Glutamatergic neuron (in vitro differentiated cells): ENCODE measurements at places on chromosomes 7 and 10. TPM values are rescaled to one million over a fixed set of nuclear protein-coding genes. Genes with fewer than 3 reads are reported as not detected.
A peak's percentile ranks its signal among the peaks of the same experiment; 100 is the strongest.

The OR2A5 gene
- total RNA-seq: not detected

DNA sequence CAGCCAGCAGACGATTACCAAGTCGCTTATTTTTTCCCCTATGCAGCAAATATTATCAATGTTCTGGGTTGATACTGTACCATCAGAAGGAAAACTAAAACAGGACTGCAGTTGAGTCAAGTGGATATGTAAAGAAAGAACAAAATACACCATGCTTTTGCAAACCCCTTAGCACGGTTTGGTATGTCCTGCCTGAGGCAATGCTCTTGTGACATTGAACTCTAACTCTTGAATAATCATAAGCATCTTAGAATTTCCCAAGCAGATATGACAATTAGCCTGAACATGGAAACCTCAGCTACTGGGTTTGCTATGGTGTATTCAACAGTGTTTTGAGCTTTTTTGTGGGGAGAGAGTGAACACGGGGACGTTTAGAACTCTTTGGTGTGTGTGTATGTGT lies 107.4 kb downstream of the ETV1 start:
- DNase-seq: no peak
- H3K36me3 ChIP-seq: no peaks in the 10 kb centered on the region
- no peak overlapping the region for H3K27ac ChIP-seq
- no peaks in the 10 kb centered on the region for H3K27me3 ChIP-seq
- no peak overlapping the region for H3K4me3 ChIP-seq
- H3K4me1 ChIP-seq: no peaks in the 10 kb centered on the region

The SPOCK2 gene
- total RNA-seq: 362 TPM

DNA sequence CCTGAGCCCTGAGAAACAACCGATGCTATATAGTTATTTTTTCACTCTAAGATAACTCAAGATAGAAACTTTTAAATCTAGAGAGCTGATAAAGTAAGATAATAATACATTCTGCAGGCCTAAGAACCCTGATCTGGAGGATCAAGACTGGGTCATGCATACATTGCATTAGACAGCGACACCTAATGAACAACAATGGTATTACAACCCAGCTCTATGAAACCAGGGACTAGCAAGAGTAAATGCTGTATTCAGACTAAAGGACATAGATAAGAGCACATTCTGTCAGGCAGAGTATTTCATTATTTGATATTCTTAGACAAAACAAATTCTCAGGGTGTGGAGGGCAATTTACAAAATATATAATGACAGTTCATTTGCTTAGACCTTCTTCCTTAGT lies 148.6 kb downstream of the GRK5 start:
- H3K36me3 ChIP-seq: peaks cover 42% of the 10 kb centered on the region
- no peak overlapping the region for H3K4me3 ChIP-seq
- DNase-seq: no peak
- peaks cover 9% of the 10 kb centered on the region for H3K27me3 ChIP-seq
- peaks cover 3% of the 10 kb centered on the region for H3K4me1 ChIP-seq

GRCh38 chr10:131691481-131692090 lies 209.2 kb upstream of the PPP2R2D start:
- H3K36me3 ChIP-seq: peaks cover 5% of the 10 kb centered on the region
- H3K4me1 ChIP-seq: no peaks in the 10 kb centered on the region
- H3K27me3 ChIP-seq: peaks cover 10% of the 10 kb centered on the region
- no peak for DNase-seq

The ZNF425 gene
- 6.5 TPM for total RNA-seq

The HOXA11 gene
- total RNA-seq: not detected

DNA sequence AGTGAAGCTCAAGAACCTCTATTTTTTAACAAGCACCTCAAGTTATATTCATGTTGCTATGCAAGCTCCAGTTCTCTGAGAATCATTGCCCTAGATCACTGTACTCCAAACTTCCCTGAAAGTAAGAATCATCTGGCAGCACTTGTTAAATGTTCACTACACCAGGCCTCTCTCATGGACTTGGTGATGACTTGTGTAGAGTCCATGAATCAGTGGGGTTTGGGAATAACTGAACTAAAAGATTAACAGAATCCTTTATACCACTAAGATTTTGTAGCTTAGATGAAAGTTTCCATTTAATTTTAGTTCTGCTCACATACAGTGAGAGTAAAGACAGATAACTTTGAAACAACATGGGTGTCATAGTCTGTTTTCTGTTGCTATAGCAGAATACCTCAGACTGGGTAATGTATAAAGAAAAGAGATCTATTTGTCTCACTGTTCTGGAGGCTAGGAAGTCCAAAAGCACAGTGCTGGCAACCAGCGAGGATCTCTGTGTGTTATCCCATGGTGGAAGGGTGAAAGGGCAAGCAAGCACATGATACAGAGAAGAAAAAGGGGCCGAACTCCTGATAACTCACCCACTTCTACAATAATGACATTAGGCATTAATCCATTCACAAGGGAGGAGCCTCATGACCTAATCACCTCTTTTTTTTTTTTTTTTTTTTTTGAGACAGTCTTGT lies 27.9 kb upstream of the AOAH start:
- peaks cover 2% of the 10 kb centered on the region for H3K27me3 ChIP-seq
- no peaks in the 10 kb centered on the region for H3K36me3 ChIP-seq
- no peaks in the 10 kb centered on the region for H3K4me1 ChIP-seq
- no peak for DNase-seq
- no peak overlapping the region for H3K4me3 ChIP-seq

The CASP2 gene
- 59.2 TPM for total RNA-seq

GRCh38 chr7:25922296-25922695 lies 229.7 kb upstream of the NFE2L3 start:
- no peak overlapping the region for H3K4me3 ChIP-seq
- no peak for DNase-seq
- H3K27ac ChIP-seq: no peak overlapping the region
- peaks cover 15% of the 10 kb centered on the region for H3K36me3 ChIP-seq
- H3K27me3 ChIP-seq: peaks cover 2% of the 10 kb centered on the region
- no peaks in the 10 kb centered on the region for H3K4me1 ChIP-seq

DNA sequence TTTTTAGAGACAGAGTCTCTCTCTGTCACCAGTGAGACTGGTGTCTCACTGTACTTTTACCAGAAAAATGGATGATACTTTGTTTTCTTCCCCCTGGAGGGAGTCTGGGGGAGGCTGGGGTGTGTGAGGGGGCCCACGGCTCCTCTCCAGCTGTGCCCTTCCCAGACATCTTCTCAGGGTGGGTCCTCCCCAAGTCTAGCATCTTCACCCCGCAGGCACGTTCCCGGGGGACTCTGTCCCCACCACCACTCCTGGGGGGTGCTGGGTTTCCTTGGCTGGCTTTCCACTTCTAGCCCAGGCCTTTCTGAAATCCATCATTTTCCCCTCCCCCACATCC lies 61.8 kb upstream of the MKRN1 start:
- H3K27me3 ChIP-seq: peaks cover 13% of the 10 kb centered on the region
- peaks cover 5% of the 10 kb centered on the region for H3K36me3 ChIP-seq
- DNase-seq: no peak

- H3K27ac ChIP-seq: no peak overlapping the region
- H3K27me3 ChIP-seq: peaks cover 64% of the 10 kb centered on the region
- H3K4me1 ChIP-seq: peaks cover 31% of the 10 kb centered on the region
- DNase-seq: no peak
- H3K36me3 ChIP-seq: peaks cover 6% of the 10 kb centered on the region
- peak overlapping the region; percentile 71 for H3K4me3 ChIP-seq
Observed at GRCh38 chr7:101170617-101171441, 5.5 kb upstream of the VGF start.

DNA sequence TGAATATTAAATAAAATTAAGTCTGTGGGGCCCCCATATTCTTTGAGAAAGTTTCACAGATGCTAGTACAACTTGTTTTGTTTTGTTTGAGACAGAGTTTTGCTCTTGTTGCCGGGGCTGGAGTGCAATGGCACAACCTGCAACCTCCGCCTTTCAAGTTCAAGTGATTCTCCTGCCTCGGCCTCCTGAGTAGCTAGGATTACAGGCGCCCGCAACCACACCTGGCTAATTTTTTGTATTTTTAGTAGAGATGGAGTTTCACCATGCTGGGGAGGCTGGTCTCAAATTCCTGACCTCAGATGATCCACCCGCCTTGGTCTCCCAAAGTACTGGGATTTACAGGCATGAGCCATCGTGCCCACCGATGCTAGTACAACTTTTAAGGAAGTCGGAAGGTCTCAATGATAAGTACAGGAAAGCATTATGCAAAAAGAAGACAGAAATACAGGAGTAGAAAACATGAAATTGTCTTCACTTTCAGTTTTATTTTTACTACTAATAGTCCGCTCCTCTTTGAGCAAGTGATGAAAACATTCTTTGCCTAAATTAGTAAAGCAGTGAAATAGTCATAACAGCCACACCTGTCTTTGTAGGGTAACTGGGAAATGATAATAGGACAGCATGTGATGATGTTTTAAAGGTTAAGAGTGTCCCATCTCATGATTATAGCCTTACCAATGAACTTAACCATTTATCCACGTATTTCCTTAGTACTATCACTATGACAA lies 147.5 kb downstream of the SEMA3D start:
- H3K27ac ChIP-seq: no peak overlapping the region
- H3K36me3 ChIP-seq: no peaks in the 10 kb centered on the region
- no peak for DNase-seq
- no peak overlapping the region for H3K4me3 ChIP-seq
- H3K4me1 ChIP-seq: no peaks in the 10 kb centered on the region
